Left lung (tissue), 14 donors: ENCODE measurements at places on chromosomes 7 and 10. TPM values are rescaled to one million over a fixed set of nuclear protein-coding genes. Genes with fewer than 3 reads are reported as not detected.

The CYP26C1 gene
- 0.09 TPM for total RNA-seq

The GRM3 gene
- not detected for total RNA-seq

The DLX5 gene
- total RNA-seq, result not detected

The ZNF503 gene
- total RNA-seq, result 34.2 TPM

The SAP25 gene
- 8.3 TPM for total RNA-seq

The EGFR gene
- total RNA-seq, result 79.3 TPM

The SFTPA1 gene
- 3,930 TPM for total RNA-seq

The TUBAL3 gene
- total RNA-seq, result not detected

The ENTPD1 gene
- total RNA-seq, result 37.6 TPM

The ACSM6 gene
- total RNA-seq, result not detected

The TTYH3 gene
- total RNA-seq, result 82.9 TPM

- no peaks in the 10 kb centered on the region for H3K27me3 ChIP-seq
- H3K4me3 ChIP-seq, result peak overlapping the region; percentile 79
- H3K36me3 ChIP-seq, result peaks cover 41% of the 10 kb centered on the region
- peak; percentile 39 for DNase-seq
Observed at GRCh38 chr10:75211007-75211691, 553 bp downstream of the VDAC2 start.

- no peaks in the 10 kb centered on the region for H3K4me1 ChIP-seq
- H3K4me3 ChIP-seq, result no peak overlapping the region
- no peak overlapping the region for H3K27ac ChIP-seq
- no peaks in the 10 kb centered on the region for H3K27me3 ChIP-seq
Observed at GRCh38 chr7:22488643-22489462, 11.1 kb downstream of the STEAP1B start.

DNA sequence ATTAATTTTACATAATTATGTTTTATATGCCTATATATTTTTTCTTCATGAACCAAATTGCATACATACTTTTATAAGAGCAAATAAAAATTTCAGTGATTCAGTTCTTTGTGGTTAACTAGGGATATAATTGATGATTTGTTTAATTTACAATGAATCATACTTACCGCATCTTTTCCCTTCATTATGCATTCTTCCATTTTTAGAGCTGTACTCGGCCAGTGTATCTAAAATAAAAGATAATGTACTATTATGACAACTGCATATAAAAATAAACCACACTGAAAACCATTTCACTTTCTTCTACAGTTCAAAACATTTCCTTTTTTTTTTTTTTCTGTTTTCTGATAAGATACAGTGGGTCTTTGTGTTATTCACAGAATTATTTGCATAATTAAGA is 179.9 kb downstream of the SEMA3E start:
- no peaks in the 10 kb centered on the region for H3K36me3 ChIP-seq
- no peak overlapping the region for H3K4me3 ChIP-seq
- no peaks in the 10 kb centered on the region for H3K4me1 ChIP-seq
- no peaks in the 10 kb centered on the region for H3K27me3 ChIP-seq
- no peak for DNase-seq
- H3K27ac ChIP-seq, result no peak overlapping the region

DNA sequence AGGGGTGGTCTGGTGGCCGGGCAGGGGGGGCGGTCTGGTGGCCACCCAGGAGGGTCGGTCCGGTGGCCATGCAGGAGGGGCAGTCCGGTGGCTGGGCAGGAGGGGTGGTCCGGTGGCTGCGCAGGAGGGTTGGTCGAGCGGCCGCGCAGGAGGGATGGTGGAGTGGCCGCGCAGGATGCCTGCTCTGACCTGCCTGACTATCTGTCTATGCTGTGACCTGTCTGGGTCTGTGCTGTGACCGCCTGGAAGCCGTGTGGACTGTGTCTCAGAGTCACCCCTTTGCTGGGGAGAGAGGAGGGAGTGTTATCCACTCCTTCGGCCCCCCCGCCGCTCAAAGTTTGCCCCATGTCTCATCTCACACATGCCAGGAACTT is 113.2 kb downstream of the ACTR3B start:
- no peaks in the 10 kb centered on the region for H3K36me3 ChIP-seq
- H3K27ac ChIP-seq, result no peak overlapping the region
- no peaks in the 10 kb centered on the region for H3K27me3 ChIP-seq
- DNase-seq, result no peak
- no peaks in the 10 kb centered on the region for H3K4me1 ChIP-seq

- H3K4me3 ChIP-seq, result no peak overlapping the region
- no peaks in the 10 kb centered on the region for H3K4me1 ChIP-seq
- DNase-seq, result no peak
Observed at GRCh38 chr10:12635127-12635541, 285.8 kb downstream of the CAMK1D start.

DNA sequence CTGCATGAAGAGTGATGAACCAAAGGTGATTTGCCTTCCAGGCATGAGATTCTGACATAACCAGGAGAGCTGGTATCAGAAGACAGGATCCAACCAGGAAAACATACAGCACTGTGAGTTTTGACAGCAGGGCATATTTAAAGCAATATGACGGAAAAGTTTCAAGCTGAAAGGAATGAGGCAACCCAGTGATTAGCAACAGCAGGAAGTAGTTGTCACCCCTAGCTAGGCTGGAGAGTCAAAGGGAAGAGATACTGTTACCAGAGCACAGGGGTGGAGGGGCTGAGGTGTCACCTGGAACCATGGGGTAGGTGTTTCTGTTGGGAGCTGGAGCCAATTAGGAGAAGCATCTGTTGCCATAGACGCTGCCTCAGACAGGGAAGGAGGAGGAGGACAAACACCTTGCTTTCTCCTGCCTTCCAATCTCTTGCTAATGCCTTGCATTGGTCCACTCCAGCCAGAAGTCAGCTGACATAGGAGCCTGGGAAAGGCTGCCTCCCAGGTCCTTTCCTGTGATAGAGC is 125.4 kb upstream of the SORCS3 start:
- no peaks in the 10 kb centered on the region for H3K36me3 ChIP-seq
- no peaks in the 10 kb centered on the region for H3K4me1 ChIP-seq
- H3K27me3 ChIP-seq, result peaks cover 14% of the 10 kb centered on the region

DNA sequence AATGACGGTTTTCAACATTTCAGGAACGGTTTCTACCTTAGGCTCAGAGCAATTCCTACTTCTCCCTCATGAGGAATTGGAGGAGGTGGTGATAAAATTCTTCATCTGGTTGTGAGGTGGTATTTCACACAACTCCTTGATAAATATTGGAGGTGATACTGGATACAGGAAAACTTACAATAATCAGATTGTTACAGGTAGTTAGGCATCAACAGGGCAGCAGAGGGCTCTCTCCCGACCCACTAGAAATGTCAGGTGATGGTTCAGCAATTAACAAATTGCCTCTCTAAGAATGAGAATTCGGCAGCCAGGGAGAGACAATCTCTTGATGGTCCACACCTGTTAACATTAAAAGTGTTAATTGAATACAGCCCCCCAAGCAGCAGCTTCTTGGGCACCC is 22.6 kb downstream of the ZNF786 start:
- H3K4me3 ChIP-seq, result no peak overlapping the region
- no peaks in the 10 kb centered on the region for H3K36me3 ChIP-seq
- no peak overlapping the region for H3K27ac ChIP-seq
- peaks cover 4% of the 10 kb centered on the region for H3K4me1 ChIP-seq
- H3K27me3 ChIP-seq, result no peaks in the 10 kb centered on the region

DNA sequence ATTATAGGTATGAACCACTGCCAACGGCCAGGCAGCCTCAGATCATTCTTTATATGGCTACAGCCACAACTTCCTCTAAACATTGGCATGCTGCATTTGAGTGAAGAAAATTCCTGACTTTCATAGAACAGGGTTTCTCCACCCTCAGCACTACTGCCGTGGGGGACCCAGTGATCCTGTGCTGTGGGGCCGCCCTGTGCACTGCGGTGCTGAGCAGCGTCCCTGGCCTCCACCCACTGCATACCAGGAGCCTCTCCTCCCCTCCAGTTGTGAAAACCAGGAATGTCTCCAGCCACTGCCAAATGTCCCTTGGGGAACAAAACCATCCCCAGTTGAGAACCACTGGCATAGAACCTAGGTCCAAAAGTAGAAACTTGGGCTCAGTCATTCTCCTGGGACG is 15.8 kb downstream of the CNPY1 start:
- H3K4me3 ChIP-seq, result no peak overlapping the region
- H3K27me3 ChIP-seq, result peaks cover 97% of the 10 kb centered on the region
- peaks cover 11% of the 10 kb centered on the region for H3K4me1 ChIP-seq
- H3K36me3 ChIP-seq, result no peaks in the 10 kb centered on the region
- H3K27ac ChIP-seq, result no peak overlapping the region
- no peak for DNase-seq

DNA sequence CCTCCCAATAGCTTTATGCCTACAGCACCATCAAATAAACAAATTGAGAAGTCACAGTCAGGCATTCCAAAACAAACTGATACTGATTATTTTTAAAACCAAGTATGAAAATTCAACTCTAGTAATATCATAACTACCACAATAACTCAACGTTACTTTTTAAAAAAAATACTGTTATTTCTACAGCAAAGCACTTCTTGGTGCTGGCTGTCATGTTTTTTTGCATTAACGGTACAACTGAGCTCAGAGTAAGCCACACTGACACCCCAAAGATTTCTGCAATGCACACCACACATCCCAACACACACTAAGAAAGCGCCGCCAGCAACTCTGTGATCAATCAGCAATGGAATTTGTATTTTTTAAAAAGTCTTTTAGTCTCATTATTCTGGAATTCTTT is 113.6 kb downstream of the RNF32 start:
- H3K36me3 ChIP-seq, result no peaks in the 10 kb centered on the region
- no peak overlapping the region for H3K4me3 ChIP-seq

DNA sequence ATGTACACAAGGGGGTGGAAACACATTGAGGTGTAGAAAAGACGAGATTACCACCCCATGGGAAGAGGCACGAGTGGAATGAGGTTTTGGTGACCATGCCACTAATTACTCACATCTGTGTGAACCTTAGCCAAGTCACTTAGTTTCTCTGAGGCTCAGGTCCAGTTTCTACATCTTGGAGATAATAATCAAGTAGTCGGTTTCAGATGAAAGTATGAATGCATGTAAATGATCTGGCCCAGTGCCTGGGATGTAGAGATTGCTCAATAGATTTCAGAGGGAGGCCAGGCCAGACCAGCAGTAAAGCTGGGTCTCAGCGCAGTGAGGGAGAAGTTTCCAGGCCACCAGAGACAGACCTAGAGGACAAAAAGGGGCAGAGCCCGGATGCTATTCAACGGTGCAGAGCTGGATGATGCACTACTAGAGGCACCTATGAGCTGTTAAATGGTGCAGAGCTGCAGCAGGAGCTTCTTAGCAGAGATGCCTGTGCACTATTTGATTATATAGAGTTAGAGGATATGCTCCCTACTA is 725.1 kb downstream of the GRID1 start:
- H3K27me3 ChIP-seq, result no peaks in the 10 kb centered on the region
- H3K4me1 ChIP-seq, result peaks cover 7% of the 10 kb centered on the region
- no peaks in the 10 kb centered on the region for H3K36me3 ChIP-seq

- H3K36me3 ChIP-seq, result no peaks in the 10 kb centered on the region
- H3K4me3 ChIP-seq, result no peak overlapping the region
- DNase-seq, result no peak
Observed at GRCh38 chr10:121525251-121526134, 72.8 kb downstream of the FGFR2 start.

- H3K36me3 ChIP-seq, result peaks cover 82% of the 10 kb centered on the region
- H3K4me1 ChIP-seq, result peaks cover 9% of the 10 kb centered on the region
Observed at GRCh38 chr7:155741082-155741481, 71.2 kb downstream of the SHH start.

DNA sequence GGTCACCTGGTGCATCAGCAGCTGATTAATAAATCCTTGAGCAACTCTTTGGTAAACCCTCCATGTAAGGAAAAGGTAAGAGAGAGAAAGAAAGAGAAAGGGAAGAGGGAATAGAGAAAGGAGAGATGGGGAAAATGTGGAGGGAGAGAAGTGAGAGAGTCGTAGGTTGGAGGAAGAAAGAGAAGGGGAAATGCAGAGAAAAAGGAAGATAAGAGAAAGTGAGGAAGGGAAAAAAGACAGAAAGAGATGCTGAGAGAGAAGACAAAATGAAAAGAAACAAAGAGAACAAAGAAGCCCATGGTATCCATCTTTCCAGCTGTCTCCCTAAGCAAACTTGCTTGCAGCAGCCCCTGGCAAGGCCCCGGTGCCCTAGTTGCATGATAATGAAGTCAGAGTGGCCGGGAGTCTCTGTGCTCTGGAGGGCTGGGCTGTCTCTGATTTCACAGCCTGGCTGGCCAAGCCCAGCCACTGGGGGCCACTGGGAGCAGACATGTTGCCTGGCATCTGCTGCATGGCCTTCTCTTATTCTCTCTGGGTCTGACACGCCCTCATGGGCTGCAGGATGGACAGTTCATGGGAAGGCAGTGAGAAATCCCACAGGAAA is 48.4 kb downstream of the PRR15 start:
- no peak for DNase-seq
- no peak overlapping the region for H3K27ac ChIP-seq
- no peaks in the 10 kb centered on the region for H3K4me1 ChIP-seq
- no peaks in the 10 kb centered on the region for H3K36me3 ChIP-seq
- H3K4me3 ChIP-seq, result no peak overlapping the region

DNA sequence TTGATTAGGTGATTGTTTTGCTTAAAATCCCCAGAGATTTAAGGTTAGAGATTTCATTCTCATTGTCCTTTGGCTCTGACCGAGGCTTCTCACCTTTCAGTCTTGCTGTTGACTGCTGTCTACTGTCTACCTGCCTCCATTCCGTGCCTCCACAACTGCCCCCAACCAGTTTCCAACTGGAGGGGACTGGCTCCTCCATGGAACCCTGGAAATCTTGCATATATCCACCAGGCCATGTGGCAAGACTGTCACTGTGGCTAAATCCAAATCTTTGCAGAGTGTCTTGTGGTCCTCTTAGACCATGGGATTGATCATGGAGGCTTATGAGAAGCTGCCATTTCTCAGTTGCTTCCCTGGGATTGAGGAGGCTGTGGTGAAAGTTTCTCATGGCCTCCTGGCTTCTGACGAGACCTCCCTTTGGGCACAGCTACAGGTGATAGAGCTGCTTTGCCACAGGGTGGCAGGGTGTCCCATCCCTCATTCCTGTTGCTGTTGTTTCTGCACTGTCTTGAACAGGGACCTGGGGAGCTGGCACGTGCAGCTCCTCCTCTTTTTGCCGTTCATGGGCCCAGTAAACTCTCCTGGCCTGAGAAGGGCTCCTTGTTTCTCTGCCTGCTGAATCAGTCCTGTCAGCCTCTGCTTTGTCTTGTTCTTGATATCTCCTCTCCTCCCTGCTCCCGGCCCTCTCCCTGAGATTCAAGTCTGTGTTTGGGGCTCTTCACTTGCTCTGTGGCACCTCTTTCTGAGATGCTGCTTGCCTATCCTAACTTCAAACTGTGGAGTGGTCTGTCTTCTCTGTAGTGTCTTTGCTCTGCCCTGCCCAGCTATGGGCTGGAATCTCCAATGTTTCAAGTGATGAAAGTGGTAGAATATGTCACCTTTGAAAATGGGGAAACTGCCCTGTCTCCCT is 63.6 kb upstream of the IGFBP3 start:
- no peaks in the 10 kb centered on the region for H3K27me3 ChIP-seq
- no peak for DNase-seq
- no peak overlapping the region for H3K27ac ChIP-seq
- no peaks in the 10 kb centered on the region for H3K4me1 ChIP-seq
- H3K4me3 ChIP-seq, result no peak overlapping the region

GRCh38 chr7:93945083-93945482 is 23.5 kb downstream of the GNG11 start:
- no peak for DNase-seq
- peak overlapping the region; percentile 34 for H3K27ac ChIP-seq
- no peaks in the 10 kb centered on the region for H3K27me3 ChIP-seq
- H3K36me3 ChIP-seq, result no peaks in the 10 kb centered on the region
- no peak overlapping the region for H3K4me3 ChIP-seq
